ENCODE measurements at places on chromosomes 12 and 14.

DNA sequence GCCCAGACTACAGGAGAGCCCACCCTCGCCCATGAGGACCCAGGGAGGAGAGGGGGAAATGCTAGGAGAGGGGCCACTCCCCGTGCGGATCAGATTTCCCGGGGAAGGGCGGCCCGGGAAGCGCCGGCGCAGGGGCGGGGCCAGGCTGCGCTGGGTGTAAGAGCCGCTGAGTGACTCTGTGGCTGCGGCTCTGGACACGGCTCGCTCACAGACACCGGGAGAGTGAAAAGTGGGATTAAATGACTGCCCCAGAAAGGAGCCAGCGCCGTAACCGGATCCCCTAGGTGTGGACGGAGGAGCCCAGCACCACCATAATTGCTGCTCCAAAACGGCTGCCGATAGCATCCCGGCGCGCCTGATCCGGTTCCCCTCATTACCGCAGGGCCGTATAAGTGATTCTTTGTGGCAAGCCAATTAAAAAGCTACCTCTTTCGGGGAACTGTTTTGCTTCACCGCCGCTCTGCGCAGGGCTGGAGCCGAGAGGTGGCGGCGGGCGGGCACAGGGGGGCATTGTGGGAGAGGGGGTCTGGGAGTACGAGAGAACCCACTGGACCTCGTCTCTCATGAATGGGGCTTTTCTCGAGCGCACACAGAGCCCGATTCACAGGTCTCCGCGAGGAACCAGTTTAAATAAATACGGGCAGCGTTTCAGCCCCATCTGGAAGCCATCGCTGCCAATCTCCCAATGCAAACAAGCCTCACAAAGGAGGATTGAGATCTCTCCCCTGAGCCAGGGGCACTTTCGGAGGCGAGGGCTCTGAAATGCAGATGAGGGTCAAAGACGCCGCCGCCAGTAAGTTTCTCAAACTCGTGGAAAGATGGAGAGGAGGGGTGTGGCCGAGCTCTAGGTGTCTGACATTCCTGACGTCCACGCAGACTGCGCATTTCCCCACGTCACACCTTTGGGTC is 2.5 kb downstream of the COL2A1 start:
- no peak for DNase-seq

DNA sequence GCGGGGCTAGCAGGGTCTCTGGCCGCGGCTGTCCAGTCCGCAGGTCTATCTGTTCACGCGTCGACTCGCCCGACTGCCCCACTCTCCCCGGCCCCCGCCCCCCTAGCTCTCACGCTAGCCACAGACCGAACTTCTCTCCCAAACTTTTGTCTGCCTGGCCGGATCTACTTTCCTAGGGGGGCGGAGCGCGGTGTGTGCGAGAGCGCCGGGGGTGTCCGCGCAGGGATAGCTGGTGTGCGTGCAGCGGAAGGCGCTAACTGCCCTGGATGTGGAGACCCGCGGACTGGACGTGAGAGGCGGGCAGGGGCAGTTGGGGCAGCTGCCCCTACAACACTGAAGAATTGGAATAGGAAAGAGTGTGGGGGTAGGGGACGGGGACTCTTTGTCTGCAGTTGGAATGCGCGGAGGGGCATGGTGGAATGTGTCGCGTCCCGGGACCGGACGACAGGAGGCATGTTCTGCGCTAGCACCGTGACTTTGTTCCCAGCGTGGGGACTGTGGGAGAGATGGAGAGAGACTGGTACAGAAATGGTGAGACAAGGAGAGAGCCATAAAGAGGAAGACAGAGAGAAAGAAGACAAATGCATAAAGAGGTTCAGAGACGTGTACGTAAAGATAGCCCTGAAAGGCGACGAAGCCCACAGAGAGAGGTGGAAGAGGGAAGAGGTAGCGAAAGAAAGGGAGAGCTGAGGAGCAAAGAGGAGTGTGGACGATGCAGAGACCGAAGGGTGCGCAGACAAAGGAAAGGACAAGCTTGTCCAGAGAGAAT is at the start of gene AJUBA:
Gene AJUBA, minus strand, starts transcription at position 75 of the 769 bp plus-strand sequence. CDS start 285 bp downstream, outside the sequence.
- DNase-seq, result peak; percentile 90

DNA sequence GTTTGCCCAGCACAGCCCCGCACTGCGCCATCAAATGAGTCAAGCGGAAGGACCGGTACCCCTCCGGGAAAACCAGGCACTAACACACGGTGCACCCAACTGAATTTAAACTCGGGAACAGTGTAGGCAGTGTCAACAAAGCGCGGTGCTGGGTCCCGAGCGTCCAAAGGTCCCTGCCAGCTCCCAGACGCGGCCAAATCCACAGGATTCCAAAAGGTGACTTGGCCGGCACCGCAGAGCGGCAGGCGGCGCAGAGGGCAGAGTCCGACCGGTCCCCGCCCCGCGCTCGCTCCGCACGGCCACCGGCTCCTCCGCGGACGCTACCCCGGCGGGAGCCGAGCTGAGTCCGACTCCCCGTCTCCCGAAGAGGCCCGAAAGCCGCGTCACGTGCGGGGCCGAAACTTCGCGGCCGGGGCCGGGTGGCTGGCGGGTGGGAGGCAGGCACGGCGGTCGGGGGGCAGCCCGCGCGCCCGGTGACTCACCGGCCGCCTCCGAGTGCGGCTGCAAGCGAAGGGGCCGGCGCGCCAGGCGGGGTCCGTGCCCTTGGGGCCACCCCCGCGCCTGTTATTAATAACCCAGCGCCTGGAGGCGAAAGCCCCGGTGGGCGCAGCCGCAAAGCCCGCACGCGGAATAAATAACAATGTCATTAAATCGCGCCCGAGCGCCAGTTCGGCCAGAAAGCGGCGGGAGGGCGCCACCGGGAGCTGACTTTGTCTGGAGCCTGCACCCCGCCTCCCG is 863 bp downstream of the DENND5B start:
- no peak for DNase-seq

- no peak for DNase-seq
Observed at GRCh38 chr12:52020539-52021336, 14.0 kb downstream of the TAMALIN start.

DNA sequence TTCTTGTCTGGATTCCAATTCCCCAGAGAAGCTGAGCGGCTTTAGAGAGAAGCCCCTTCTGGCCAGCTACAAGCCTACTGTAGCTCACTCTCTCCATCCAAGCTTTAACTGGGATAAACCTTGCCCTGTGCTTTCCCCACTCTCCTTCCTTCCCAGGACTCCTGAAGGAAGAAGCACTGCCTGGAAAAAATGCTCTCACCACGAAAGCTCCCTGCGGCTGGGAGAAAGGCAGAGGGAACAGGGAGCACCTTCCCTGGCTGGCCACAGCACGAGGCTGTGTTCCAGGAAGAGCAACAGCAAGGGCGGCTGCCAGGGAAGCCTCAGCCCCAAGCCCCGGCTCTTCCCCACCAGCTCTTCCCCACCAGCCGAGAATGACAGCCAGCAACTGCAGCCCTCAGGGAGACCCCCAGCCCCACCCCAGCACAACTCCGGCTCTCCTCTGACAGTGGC is 40.8 kb upstream of the PNMA1 start:
- no peak for DNase-seq
